ENCODE measurements at places on chromosomes 4 and X.

GRCh38 chr4:27009539-27009938 is 148.9 kb downstream of the STIM2 start:
- DNase-seq: no peak

DNA sequence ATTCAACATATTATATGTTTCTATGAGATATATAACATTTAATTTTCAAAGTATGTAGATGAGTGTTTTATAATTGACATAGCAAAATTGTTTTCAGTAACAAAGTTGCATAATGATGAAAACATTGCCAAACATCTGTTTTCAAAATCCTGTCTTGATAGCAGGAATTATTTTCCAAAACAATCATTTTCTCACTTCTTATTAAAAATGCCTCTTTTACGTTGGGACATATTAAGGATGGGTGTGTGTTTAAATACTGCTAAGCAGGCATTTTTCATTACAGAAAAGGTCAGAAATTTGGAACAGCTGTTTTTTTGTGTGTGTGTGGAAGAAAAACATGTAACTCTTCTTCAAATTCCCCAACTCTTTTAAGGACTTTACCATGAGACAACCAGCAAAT is 452.0 kb downstream of the SPRY1 start:
- no peak for DNase-seq

DNA sequence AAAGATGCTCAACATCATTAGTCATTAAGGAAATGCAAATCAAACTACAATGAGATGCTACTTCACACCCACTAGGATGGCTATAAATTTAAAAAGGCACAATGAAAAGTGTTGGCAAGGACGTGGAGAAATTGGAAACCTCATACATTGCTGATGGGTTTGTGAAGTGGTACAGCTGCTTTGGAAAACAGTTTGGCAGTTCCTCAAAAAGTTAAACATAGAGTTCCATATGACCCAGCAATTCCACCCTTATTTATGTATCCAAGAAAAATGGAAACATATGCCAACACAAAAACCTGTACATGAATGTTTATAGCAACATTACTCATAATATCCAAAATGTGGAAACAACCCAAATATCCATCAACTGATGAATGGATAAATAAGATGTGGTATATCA is 101.3 kb upstream of the MAGEB10 start:
- DNase-seq: no peak

DNA sequence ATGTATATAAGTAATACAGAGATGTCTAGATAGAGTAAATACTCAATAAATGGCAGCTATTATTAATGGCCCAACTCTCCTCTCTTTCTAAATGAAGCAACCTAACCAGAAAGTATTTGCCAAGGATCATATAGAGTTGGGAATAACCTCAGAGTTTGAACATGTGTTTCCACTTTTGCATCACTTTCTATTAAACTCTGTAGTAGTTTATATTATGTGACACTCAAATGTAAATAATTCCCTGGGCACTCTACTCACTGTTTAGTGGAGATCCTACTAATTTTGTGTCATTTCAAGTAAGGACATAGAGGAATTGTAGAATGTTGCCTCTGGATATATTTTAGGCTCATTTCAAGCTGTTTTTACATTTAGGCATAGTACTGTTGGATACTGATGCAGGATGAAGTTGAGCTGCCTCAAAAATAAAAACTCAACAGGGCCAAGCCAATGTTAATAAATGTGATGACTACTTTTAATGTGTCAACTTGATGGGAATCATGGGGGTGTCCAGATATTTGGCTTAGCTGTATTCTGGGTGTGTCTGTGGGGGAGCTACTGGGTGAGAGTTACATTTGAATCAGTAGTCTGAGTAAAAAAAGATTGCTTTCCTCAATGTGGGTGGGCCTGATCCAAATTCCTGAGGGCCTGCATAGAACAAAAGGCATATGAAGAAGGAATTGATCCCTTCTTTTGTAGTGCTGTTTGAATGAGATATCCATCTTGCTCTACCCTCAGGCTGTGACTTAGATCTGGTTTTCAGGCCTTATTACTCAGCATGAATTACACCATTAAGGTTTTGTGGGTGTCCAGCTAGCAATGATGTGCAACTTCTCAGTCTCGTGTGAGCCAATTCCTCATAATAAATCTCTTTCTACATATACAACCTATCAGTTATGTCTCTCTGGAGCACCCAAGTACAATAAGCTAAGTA is 1368.2 kb downstream of the STIM2 start:
- DNase-seq: no peak

DNA sequence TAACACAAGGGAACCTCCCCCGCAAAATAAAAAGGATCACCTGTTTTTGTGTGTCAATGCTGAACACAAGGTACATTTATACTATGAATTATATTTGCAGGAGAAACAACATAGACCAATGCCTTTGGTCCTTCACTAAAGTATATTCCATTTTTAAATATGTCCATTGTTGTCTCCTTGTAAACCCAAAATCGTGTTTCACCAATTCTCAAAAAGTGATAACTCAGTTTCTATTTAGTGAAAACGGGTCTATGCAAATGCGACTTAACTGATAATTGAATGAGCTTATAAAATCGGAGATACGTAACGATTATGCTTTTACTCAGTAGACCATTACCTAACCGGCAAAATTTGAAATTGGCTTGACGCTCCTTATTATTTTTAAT is 2.1 kb downstream of the BRWD3 start:
- no peak for DNase-seq

- DNase-seq: no peak
These were observed 1.6 kb upstream of the ARMCX4 start for GRCh38 chrX:101483705-101484104.

DNA sequence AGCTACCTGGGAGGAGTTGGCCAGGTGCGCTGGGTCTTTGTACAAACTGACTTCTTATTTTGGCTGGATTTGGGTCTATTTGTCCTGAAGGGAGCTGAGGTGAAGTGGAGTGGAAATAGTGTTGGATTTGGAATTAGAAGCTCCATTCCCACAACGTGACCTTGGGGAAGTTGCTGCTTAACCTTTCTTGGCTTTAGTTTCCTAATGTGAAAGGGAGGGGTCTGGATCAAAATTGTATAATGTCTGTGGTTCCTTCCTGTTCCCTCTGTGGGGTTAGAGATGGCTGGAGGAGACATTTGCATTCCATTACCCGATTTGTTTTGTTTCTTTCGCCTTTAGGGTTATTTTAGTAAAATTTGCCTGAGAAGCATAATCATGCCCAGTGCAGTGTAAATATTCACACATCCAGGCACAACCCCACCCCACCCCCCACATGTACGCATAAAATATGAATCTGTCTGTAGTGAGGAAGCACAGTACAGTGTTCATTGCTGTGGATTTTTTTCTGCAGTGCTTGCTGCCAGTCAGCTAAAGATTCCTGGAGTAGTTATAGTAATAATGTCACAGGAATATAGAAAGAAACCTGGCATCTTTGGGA is 21.5 kb downstream of the JADE1 start:
- DNase-seq: no peak

GRCh38 chr4:124055336-124055735 is 657.2 kb downstream of the ANKRD50 start:
- no peak for DNase-seq

DNA sequence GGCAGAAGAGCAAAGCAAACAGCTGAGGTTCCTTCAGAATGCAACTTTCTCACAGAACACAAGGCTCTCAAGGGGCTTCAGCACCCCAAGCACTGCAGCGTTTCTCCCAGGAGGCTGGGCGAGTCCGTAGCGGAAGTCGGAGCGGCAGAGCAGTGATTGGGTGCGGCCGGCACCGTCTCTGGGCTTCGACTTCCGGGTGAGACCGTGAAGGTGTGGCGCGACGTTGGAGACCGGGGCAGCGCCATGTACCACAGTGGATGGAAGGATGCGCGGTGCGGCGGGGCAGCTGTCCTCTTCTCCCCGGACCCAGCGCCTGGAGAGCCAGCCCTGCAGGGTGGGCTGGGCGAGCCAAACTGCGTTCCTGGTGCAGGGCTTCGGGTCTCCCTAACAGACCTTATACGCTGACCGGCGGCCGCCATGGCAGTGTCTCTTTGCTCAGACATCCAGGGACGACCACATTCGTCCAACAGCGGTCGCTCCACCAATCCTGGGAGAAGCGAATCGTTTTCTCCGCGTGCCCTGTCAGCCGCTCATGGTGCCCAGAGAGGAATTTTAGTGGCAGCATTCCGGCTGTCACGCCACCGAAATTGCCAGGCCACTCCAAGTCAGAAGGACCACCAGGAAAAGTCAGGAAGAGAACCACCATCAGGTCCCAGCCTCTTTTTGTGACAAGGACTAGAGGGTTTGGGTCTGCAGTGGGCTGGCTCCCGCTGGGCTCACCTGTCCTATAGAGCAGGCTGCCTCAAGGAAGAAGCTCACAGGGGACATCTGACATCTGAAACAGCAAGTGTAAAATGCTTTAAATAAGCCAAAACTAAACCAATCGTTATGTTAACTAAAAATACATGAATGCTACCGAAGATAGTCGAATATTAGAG is 20.5 kb downstream of the TRIM61 start:
- DNase-seq: no peak

DNA sequence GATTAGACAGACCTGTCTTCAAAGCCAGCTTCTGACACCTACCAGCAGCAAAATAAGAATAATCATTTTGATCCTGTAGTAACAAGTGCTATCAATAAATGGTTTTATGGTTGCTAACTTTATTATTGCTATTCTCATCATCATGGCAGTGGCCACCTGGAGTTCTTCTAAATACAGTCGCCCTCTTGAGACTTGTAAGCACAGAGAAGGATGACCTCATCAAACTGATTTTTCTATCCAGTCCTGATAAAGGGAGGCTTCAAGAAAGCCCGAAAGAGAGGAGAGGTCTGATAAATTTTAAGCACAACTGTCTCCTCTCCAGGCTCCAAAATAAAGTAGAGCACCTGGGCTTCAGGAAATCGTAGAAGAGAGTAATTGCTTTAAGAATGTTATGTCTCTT is 286.4 kb downstream of the USP46 start:
- DNase-seq: no peak

DNA sequence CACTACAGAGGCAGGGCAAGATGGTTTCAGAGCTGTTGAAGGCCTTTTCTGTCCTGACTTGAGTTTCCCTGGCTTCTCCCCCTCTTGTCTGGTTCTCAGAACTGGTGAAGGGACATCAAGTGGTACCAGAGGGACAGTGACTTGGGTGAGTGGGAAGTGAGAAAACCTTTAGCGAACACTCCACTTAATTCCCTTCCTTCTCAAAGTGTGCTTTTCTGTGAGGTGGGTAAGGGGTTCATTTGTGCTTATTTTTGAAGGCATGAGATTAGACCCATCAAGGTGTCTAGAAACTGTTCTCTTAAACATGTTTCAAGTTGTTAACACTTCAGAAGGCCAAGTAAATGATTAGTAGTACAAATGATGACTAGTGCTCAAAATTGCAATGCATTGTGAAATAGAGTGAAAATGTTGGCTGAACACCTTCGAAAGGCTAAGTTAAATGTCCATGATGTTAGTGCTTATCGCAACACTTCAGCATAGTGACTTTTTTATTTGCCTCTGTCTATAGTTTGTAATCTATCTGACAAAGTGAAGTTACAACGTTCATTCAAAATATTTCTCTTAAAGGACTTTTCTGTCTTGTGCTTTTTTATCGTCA is 2.8 kb downstream of the AREG start:
- no peak for DNase-seq

- DNase-seq: no peak
These were observed 2.4 kb downstream of the HNRNPH2 start for GRCh38 chrX:101410461-101410860.

- no peak for DNase-seq
These were observed 169.8 kb downstream of the CLCN4 start for GRCh38 chrX:10326578-10326977.

GRCh38 chr4:127214931-127215330 is 417.8 kb upstream of the INTU start:
- DNase-seq: no peak

Data from thoracic aorta (tissue), 2 donors.